ENCODE measurements at places on chromosomes 12 and 14. TPM values are rescaled to one million over a fixed set of nuclear protein-coding genes. Genes with fewer than 3 reads are reported as not detected.

Gene SLC7A8
- total RNA-seq, result 1.5 TPM

Gene TCL1B
- not detected for total RNA-seq

Gene PAWR
- total RNA-seq, result 248 TPM

Gene B4GALNT1
- total RNA-seq, result 0.40 TPM

Gene OR4Q2
- not detected for total RNA-seq

Gene TEX52
- total RNA-seq, result not detected

Gene PLEKHH1
- total RNA-seq, result 6.0 TPM

Gene TFCP2
- 31.5 TPM for total RNA-seq

Gene RASAL1
- not detected for total RNA-seq

Gene HHIPL1
- 0.10 TPM for total RNA-seq

Data from MCF 10A (cell line).